ENCODE measurements at places on chromosomes 3 and 15.

DNA sequence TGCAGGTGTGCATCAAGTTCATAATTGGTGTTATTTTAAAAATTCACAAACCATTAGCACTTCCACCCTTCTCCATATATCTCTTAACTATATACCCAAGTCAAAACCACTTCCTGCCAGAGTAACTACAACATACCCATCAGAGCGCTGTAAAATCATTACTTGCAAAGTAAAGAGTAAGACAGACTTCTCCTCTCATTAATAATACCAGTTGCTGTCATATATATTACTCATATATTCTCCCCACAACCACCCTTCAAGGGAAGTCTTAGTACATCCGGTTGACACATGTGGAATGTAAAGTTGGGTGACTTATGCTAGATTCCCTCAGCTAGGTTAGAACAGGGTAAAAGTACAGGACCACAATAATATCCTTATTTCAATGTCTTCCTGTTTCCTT, 5.6 kb downstream of the TERC start:
- H3K36me3 ChIP-seq = peaks cover 3% of the 10 kb centered on the region
- no peak for DNase-seq
- H3K27me3 ChIP-seq = no peaks in the 10 kb centered on the region
- 0 out of 2 replicates have a peak, but pooled peaks cover 3% of the 10 kb centered on the region for H3K4me1 ChIP-seq
- no peak overlapping the region for H3K27ac ChIP-seq

- H3K27me3 ChIP-seq = no peaks in the 10 kb centered on the region
- H3K27ac ChIP-seq = no peak overlapping the region
- no peaks in the 10 kb centered on the region for H3K36me3 ChIP-seq
- peak; percentile 24 for DNase-seq
These were observed 874.1 kb downstream of the ZPLD1 start for GRCh38 chr3:103308921-103309320.

DNA sequence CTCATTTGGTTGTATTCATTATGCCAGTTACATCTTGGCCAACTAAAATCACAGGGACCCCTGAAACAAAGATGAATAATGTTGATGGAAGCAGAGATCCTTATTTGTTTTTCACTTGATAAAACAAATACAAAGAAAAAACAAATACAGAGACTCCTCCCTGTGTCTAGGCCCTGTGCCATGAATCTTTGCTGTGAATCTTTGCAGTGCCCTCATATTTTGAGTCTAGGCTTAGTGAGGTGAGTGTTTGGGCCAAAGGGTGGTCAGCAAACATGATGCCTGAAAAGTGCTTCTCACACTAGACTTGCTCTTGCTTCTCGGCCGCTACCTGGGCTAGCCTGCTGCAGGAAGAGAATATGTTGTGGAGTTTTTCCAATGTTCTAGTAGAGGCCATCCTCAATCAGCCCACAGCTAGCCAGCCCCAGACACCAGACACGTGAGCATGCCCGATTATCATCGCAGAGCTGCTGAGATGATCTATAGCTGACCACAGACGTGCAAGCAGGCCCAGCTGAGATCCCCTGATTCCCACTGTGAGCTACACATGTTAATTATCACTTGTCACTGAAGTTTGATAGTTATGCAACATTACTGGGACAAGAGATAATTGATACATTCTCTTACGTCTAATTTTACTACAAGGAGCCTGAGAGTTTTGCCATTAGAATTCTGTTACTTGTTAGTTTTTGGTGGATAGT, 191.4 kb downstream of the THRB start:
- no peak for DNase-seq
- H3K27me3 ChIP-seq = no peaks in the 10 kb centered on the region
- peaks cover 18% of the 10 kb centered on the region for H3K4me1 ChIP-seq
- H3K36me3 ChIP-seq = no peaks in the 10 kb centered on the region

DNA sequence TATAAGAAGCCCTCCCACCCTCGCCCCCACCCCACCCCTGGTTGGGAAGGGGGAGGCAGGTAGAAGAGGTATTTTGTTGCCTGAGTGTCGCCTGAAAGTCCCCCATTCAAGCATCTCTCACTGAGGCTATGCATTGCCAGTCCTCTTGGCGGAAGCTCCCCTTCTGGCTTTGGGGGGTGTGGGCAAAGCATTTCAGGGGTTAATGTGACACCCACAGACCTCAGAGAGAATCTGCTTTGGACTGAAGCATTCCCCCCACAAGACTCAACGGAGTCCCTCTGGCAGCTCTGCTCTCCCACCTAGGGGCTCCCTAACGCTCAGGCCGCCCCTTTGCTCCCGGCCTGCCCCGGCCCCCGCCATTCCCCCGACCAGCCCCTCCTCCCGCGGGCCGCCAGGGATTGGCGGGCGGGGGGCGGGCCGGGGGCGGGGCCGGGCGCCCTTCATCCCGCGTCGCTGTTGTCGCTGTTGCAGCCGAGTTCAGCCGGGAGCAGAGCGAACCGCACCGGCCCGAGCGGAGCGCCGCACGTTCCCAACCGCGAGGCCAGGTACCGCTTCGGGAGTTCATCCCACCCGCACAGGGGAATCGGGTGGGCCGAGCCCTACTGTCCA, at the start of gene SLC38A3:
SLC38A3 (plus strand) TSS at position 468 of the 609 bp plus-strand sequence. CDS start 8,929 bp downstream, outside the sequence.
- peaks cover 38% of the 10 kb centered on the region for H3K27me3 ChIP-seq
- no peak within 1 kb of the TSS for H3K27ac ChIP-seq
- H3K4me3 ChIP-seq = peak within 1 kb of the TSS; percentile 67
- peak; percentile 75 for DNase-seq
- no peaks in the 10 kb centered on the region for H3K4me1 ChIP-seq

GRCh38 chr15:80733460-80733859, 38.4 kb downstream of the ABHD17C start:
- H3K4me3 ChIP-seq = no peak overlapping the region
- H3K4me1 ChIP-seq = peaks cover 37% of the 10 kb centered on the region
- no peaks in the 10 kb centered on the region for H3K27me3 ChIP-seq
- peaks cover 6% of the 10 kb centered on the region for H3K36me3 ChIP-seq
- 0 out of 2 replicates have a peak overlapping the region, but pooled peaks have one; percentile 17 for H3K27ac ChIP-seq

DNA sequence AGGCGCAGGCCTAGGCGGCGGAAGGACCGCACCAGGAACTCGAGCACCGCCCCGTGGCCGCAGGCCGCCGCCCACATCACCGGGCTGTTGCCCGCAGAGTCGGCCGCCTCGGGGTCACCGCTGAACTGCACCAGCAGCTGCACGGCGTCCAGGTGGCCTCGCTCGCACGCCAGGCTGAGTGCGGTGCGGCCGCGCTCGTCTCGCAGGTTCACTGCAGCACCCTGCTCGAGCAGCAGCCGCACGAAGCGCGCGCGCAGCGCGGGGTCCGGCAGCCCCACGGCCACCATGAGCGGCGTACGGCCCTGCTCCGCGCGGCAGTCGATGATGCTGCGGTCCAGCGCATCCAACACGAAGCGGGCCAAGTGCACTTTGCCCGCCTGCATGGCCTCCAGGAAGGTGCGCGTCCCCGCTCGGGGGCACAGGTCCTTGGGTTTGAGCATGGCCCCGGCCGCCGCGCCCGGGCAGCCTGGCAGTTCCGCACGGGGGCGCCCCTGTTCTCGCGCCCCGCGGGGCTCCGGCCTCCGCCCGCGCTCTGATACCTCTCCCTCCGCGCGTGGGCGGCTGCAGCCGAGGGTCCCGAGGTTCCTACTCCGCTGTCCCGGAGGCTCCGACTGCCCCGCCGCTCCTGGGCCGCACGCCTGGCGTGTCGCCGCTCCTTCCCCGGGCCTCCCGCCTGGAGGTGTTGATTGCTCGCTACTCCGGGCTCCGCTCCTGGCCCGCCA, 556 bp downstream of the ANKRD63 start:
- peak overlapping the region; percentile 63 for H3K4me3 ChIP-seq
- H3K27ac ChIP-seq = no peak overlapping the region
- peaks cover 76% of the 10 kb centered on the region for H3K27me3 ChIP-seq

DNA sequence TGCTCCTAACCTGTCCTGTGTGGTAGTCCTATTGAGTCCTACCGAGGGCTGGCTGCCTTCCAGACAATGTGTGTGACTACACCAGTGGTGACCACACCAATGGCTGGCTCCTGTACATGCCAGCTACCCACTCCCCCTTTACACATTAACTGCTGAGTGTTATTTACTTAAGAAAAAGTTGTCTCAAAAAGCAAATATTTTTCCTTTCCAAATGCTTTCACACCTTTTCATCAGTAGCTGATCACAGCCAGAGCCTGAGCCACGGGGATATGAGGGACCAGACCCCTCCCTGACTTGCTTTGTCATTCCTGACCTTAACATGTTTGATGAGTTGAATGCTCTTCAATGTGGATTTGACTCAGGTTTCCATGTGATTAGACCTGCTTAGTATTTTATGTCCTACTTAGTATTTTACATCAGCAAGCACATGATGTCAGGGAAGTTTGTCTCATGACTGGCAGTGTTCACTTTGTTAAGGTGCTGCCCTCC, 29.6 kb upstream of the GREM1 start:
- peaks cover 6% of the 10 kb centered on the region for H3K36me3 ChIP-seq
- DNase-seq = no peak
- H3K4me3 ChIP-seq = no peak overlapping the region
- no peaks in the 10 kb centered on the region for H3K27me3 ChIP-seq
- H3K27ac ChIP-seq = no peak overlapping the region

DNA sequence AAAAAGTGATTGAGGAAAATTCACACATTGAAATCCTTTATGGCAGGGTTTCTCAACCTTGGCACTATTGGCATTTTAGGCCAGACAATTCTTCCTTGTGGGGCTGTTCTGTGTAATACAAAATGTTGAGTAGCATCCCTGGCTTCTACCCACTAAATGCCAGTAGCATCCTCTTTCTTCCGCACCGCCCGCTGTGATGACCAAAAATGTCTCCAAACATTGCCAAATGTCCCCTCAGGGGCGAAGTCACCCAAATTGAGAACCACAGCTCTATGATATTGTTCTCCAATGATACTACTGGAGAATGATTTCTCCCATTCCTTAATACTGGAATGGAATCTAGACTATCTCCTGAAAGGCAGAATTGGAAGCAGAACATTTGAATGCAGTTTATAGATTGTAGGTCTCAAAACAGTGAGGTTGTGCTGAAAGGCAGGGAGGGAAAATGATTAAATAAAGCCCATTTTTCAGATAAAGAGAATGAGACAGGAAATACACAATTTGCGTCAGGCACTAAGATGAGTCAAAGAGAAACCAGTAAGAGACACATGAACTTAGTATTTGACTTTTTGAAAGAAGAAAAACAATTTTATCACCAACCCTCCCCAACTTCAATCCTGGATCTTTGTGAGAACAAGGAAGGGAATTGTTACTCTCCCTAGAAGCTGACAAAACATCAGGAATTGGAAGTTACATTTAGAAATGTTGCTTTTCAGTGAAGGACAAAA, 101.6 kb upstream of the TNIK start:
- no peak for DNase-seq
- peaks cover 21% of the 10 kb centered on the region for H3K4me1 ChIP-seq
- no peaks in the 10 kb centered on the region for H3K27me3 ChIP-seq
- H3K36me3 ChIP-seq = no peaks in the 10 kb centered on the region
- H3K4me3 ChIP-seq = no peak overlapping the region

GRCh38 chr15:96102631-96103030, 227.9 kb upstream of the NR2F2 start:
- no peak for DNase-seq
- no peaks in the 10 kb centered on the region for H3K36me3 ChIP-seq
- no peak overlapping the region for H3K4me3 ChIP-seq
- peaks cover 56% of the 10 kb centered on the region for H3K27me3 ChIP-seq

DNA sequence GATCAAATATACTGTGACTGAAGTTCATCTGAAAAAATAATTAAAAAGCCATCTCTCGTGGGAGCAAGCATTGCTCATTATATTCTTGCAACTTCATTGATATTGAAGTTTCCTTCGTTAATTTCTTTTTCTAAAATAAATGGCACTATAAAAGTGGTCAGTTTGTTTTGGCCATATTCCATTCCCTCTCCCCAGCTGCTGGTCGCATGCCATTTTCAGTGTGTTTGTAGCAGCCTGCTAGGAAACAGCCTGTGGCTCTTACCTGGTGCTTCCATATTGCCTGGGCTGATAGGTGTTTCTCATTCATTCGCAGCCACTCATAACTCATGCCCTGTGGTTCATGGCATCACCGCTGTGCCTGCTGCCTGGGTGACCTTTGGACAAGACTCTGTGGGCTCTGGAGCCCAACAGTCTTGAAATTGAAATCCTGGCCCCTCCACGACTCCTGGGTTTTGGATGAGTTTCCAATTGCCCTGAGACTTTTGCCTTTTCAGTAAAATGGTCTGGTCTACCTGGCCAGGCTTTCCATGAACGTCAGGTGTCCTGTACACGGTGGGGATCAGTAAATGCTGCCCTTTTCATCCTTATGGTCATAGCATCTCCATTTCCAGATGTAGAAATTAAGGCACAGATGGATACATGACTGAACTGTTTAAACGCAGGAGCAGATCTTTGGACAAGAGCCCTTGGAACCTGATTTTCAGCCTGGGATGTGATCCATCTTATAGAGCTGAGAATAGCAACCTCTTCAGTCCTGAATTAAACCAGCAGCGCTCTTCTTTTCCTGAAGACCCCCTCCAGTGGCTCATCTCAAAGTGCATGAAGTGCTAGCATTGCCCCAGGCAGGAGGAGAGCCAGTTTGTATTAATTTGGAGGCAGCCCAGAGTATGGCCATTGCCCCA, 69.4 kb downstream of the SLCO3A1 start:
- H3K36me3 ChIP-seq = no peaks in the 10 kb centered on the region
- H3K4me3 ChIP-seq = no peak overlapping the region

GRCh38 chr3:76668653-76669052, 371.2 kb upstream of the ROBO2 start:
- no peak overlapping the region for H3K4me3 ChIP-seq
- no peak for DNase-seq
- no peak overlapping the region for H3K27ac ChIP-seq
- no peaks in the 10 kb centered on the region for H3K27me3 ChIP-seq
- peaks cover 29% of the 10 kb centered on the region for H3K4me1 ChIP-seq

GRCh38 chr3:141938011-141938500, 61.6 kb downstream of the ATP1B3 start:
- no peak for DNase-seq
- H3K27ac ChIP-seq = 0 out of 2 replicates have a peak overlapping the region, but pooled peaks have one; percentile 63
- no peak overlapping the region for H3K4me3 ChIP-seq
- H3K36me3 ChIP-seq = no peaks in the 10 kb centered on the region
- H3K27me3 ChIP-seq = no peaks in the 10 kb centered on the region

DNA sequence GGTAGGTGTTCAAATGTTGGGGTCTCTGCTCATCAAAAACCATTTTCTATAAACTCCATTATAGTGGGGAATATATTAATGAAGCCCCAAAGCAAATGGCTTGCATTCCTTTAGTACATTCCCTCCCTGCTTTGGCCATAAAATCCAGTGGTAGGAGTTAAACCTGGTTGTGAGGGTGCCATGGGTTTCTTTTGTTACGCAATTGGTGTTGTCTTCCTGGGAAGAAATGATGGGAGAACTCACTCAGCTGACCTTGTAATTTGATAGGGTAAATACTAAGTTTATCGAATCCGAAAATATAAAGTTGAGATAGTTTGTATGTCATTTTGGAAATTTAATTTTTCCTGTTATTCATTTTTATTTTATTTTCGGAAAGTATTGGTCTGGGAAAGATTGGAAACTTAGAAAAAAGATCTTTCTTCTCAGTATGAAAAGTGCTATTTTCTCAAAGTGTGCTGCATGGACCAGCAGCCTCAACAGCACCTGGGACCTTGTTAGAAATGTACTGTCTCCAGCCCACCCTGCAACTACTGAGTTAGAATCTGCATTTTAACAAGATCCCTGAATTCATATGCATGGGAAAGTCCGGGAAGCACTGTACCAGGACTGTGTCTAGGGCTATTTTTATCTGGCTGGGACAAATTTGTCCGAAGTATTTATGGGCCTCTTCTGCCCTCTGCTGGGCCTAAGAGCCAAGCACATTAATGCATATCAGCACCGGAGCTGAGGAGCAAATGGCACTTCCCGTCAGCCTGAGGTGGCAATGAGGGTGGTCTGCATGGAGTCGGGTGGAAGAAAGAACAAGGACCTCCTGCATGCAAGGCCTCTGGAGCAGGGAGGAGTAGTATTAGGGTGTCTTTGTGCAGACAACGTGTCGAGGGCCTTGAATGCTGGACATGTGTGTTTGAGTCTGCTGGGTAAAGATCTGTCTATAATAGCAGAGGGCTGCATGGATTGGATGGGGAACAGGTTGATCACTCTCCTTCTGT, 54.7 kb downstream of the FAM81A start:
- peaks cover 9% of the 10 kb centered on the region for H3K4me1 ChIP-seq
- peak overlapping the region; percentile 46 for H3K4me3 ChIP-seq
- 0 out of 2 replicates have a peak, but pooled peaks cover 3% of the 10 kb centered on the region for H3K36me3 ChIP-seq
- DNase-seq = peak; percentile 63
- H3K27me3 ChIP-seq = peaks cover 4% of the 10 kb centered on the region

All from WTC11 (cell line).